ENCODE measurements at places on chromosomes 2 and 18.

- DNase-seq, result no peak
These were observed 181.7 kb upstream of the SH3BP4 start for GRCh38 chr2:234770031-234770506.

GRCh38 chr2:233029321-233029720, 3.2 kb upstream of the NEU2 start:
- DNase-seq, result no peak

- no peak for DNase-seq
These were observed 101.2 kb upstream of the GALNT13 start for GRCh38 chr2:153770359-153770991.

GRCh38 chr2:70516596-70516995, 37.0 kb downstream of the TGFA start:
- peak; percentile 92 for DNase-seq

- no peak for DNase-seq
These were observed 49.1 kb downstream of the CCDC85A start for GRCh38 chr2:56232912-56233311.

- no peak for DNase-seq
These were observed 135.1 kb downstream of the ZNF516 start for GRCh38 chr18:76359909-76360308.

GRCh38 chr2:132978840-132979239, 308.8 kb upstream of the LYPD1 start:
- DNase-seq, result peak; percentile 91

GRCh38 chr18:62848946-62849345, 133.6 kb downstream of the PHLPP1 start:
- DNase-seq, result no peak

GRCh38 chr2:11996618-11997017, 250.2 kb downstream of the LPIN1 start:
- DNase-seq, result no peak

DNA sequence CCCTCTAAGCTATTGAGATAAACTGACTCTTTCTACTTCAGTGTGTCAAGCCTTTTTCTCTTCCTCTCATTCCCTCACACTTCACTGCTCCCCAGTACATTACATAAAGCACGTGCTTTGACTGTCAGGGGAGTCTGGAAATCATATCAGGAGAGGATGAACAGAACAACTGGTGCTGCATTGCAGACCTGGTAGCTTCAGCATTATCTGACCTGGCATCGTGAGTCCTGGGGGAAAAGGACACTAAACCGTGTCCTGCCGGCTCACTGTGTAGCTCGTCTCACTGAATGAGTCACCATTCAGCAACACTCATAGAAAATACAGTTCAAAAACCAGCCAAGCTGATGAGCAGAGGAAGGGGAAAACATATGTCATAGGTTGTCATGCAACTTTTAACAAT, 108.5 kb upstream of the UNC80 start:
- DNase-seq, result no peak

GRCh38 chr2:48844417-48845155, 89.1 kb upstream of the LHCGR start:
- peak; percentile 21 for DNase-seq

- DNase-seq, result no peak
These were observed 122.0 kb upstream of the RNU4ATAC start for GRCh38 chr2:121408641-121409040.

GRCh38 chr2:139652385-139652784, 872.2 kb upstream of the NXPH2 start:
- DNase-seq, result no peak

- no peak for DNase-seq
These were observed 88.7 kb downstream of the TFCP2L1 start for GRCh38 chr2:121196132-121196848.

GRCh38 chr2:108625186-108625827, 91.0 kb downstream of the LIMS1 start:
- no peak for DNase-seq

- no peak for DNase-seq
These were observed 111.0 kb downstream of the BCL2L11 start for GRCh38 chr2:111231532-111232252.

GRCh38 chr2:136135921-136136906, 18.3 kb upstream of the CXCR4 start:
- peak; percentile 98 for DNase-seq

DNA sequence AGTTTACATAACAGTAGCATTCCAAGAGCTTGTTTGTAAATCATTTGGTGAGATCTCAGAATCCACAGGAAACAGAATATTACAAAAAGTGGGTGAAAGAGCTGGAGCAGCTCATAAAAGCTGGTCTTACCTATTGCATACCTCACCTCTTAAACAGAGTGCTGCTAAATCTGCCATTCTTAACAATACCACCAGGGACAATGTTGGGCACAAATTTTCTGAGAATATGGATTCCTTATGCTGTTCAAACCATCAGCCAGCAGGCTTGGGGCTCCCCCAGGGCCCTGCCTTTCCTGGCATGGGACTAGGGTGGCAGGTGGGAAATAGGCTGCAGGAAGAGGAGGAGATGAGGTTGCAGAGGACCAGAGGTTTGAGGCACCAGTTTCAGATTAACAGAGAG, 55.6 kb downstream of the TGFA start:
- DNase-seq, result peak; percentile 8

DNA sequence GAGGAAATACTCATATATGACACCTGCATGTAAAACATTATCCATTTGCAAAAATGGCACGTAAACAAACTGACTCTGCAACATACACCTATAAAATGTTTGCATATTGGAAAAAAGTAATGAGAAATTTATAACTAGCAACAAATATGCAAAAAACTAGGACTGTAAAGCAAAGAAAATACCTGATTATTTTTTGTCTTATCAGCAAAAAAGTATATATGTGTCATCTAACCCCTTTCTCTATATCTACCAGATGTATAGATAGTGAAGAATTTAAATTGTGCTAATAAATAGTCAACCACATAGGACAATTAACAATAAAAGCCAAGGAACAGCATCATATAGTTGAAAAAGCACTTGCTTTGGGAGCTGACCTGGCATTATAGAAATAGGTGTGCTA, 543.8 kb downstream of the LRP1B start:
- DNase-seq, result no peak

DNA sequence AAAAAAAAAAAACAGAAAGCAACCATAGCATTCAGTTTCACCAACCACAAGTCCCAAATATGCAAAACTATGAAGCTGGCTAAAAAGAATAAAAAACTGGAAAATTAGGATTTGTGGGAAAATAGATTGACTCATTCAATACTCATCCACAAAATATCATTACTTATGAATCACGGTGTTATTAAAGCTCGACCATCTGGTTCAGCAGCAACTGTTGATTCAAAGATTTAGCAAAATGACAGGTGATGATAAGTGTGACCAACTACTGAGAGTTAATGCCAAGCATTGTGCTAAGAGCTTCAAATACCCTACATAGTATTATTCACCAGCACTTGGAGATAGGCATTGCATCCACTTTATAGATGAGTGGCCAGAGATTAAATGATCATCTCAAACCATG, 26.2 kb upstream of the XDH start:
- DNase-seq, result no peak

DNA sequence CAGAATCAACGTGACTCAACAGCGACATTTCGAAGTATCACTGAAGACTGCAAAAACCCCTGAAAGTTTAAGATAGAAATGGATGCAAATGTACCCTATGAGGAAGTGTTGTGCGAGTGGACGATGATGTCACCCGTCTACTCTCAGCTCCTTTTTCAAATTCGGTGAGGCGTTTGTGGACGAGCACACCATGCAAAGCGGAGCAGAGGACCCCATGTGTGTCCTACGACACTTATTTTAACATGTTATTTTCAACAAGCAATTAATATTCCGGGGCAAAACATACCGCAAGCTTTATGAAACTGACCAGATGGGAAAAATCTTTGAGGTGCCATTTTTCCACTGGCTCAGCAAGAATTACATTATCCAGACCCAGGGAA, 2.0 kb downstream of the PXDN start:
- no peak for DNase-seq

GRCh38 chr2:120803764-120804335, 68.2 kb downstream of the GLI2 start:
- no peak for DNase-seq

- no peak for DNase-seq
These were observed 47.0 kb downstream of the INHBB start for GRCh38 chr2:120392923-120393322.

GRCh38 chr2:176464886-176465564, 195.8 kb downstream of the MTX2 start:
- no peak for DNase-seq

DNA sequence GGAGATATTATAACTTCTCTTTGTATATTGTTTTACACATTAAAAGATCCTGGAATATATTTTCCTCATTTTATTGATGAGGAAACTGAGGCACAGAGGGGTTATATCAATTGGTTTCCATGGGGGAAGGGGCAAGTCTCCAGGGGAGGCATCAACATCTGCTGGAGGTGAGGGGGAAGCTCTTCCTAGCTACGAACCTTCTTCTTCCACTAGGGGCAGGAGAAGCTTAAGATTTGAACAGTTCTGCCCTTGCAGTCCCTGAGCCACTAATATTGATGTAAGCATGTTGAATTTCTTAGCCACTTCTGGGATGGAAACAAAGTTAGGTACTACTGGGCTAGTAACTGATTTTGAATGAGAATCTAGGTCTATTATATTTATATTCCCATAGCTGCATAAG, 140.1 kb upstream of the AQP4 start:
- DNase-seq, result no peak

DNA sequence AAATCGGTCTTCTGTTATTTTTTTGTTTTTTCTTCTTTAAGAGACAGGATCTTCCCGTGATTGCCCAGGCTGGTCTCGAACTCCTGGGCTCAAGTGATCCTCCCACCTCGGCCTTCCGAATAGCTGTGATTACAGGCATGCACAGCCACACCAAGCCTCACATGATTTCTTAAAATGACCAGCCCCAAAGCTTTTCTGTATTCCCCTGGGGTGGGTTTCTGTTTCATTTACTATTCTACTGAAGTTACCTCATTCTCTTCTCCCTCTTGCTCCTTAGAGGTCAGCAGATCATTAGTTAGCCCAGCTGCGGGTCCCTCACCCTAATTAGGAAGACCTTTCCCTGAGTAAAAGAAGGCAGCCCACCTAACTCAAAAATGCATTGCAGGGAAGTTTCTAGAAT, 27.6 kb downstream of the SLC1A4 start:
- no peak for DNase-seq
